Lower lobe of right lung (tissue), 2 donors: ENCODE measurements at places on chromosomes 5 and 9.

- no peak for DNase-seq
These were observed 177.5 kb upstream of the PPP2R2B start for GRCh38 chr5:147055850-147056566.

- no peak for DNase-seq
These were observed 54.6 kb downstream of the ALG2 start for GRCh38 chr9:99167119-99167518.

GRCh38 chr9:77896269-77896937, 135.2 kb downstream of the GNAQ start:
- DNase-seq: no peak

DNA sequence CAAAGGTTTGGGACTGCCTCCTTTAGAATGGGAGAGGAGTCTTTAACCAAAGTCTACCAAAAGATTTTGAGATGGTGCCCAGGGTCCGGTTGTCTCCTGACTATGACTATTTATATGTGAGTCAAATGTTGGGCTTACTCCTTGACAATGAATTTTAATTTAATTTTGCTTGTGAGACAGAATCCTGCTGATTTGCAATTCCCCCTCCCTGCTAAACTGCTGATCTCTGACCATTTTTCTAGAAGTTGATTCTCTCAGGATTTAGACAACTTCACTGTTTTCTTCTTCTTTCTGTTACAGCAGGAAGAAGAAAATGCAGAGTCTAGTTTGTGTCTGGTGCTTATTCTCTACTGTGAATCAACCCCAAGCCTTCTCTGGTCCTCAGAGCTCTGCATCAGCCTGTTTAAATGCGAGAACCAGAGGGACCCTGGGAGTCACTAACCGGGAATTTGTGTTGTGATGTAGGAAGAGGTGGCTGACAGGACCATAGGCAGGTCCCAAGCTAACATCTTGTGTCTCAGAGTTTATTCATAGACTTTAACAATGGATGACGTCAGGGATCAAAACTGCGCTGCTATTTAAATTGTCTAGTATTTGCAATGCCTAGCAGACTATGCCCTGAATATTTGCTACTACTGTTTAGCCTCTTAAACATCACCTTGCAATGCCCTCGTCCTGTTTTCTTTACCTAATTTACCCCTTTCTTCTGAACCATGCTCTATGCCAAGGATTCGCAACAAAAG, 124.0 kb upstream of the TAF11L2 start:
- DNase-seq: no peak

DNA sequence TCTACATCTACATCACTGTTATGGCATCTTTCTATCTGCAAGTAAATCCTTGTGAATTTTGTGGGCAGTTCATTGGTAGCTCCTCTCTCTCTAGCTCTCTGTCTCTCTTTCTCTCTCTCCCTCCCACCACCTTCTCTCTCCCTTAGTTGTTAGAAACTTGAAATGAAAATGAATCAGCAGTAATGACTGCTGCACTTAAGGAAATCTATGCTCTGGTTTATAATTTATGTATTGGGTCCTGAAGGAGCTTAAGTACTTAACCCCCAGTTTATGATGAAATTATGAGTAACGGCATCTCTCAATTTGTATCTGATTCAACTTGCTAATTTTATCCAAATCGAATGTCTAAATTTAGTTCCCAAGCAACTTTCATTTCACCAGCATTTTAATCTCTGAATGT, 52.0 kb upstream of the PTGER4 start:
- no peak for DNase-seq

DNA sequence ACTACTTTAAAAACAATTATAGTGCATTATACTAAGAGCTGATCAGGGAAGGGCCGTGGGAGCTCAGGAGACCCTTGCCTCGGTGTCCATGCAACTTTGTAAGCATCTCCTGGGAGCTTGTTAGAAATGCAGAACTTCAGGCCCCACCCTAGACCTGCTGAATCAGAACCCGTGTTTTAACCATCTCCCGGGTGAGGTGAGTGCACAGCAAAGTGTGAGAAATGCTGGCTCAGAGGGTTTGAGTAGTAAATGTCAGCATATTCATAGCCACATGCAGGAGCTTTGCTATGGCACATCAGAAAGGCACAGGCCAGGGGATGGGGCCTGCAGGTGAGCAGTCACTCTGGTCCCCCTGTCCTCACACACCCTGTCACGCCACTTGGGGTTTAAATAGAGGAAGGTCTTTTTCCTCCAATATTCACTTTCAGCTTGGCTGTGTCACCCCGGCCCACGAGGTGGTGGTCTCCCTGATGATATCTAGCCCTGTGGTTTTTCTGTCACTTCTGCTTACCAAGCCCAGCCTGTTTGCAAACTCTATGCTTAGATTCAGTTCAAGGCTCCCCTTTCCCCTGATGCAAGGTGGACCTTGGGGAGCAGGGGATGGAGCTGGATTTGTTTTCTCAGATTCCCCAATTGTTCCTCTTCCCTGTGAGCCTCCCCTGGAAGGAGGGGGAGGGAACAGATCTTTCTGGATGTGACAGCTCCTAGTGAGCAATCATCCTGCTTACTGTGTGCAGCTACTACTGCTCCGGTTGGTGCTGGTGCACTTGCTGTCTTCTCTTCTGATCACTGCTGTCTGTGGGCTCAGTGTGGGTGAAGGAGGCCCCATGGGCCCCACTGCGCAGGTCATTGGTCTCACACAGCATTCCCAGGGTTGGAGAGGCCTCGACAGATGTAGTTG, 51.8 kb upstream of the TGFBR1 start:
- no peak for DNase-seq

DNA sequence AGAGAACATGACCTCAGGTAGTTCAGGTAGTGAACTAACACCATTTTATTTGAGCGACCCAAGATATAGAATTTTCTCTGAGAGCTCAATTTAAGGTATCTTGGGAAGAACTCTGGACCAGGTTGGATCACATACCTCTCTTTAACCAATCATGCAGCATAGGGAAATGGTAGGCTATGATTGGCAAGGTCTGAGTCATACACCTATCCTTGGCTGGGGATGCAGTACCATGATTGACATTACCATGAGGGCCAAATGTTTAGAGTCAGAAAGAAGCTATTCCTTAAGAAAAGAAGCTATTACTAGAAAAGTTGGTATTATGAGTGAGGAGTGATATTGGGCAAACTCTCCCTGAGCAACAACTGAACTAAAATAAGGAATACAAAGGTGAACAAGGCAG, 258.7 kb downstream of the KCTD16 start:
- no peak for DNase-seq

DNA sequence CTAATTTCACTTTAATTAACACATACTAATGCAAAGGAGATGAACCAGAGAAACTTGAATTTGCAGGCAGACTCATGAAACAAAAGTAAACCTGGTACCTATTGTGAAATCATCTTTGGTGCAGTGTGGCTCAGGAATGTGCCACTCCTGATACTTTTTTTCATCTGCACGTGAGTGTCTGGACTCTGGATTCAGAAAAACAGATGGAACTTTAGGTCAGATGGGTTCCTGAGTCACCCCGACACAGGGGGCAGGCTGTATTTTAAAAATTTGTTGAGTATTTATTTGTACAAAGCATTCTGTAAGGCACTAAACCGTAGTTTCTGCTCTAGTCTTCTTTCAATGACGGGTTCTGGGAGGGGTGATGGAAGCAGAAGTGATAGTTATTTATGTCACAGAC, 52.2 kb upstream of the TUT7 start:
- DNase-seq: no peak

GRCh38 chr5:1419476-1420210, 25.6 kb downstream of the SLC6A3 start:
- DNase-seq: no peak

DNA sequence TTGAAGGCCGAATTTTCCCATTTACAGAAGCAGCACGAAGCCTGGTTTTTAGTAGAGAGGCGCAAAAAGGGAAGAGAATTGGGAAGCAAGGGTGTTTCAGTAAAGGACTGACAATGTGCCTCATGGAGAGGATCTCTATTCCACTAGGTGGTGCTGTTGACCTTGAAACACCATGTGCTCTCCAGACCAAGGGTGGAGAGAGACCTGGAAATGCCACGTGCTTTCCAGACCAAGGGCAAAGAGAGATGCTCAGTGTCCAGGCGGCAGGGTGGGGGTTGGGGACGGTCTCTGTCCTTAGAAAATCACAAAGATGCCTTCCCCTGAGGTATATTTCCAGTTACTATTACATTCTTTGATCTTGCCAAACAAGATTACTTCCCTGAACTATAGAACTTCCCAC, 425.3 kb downstream of the CSNK1G3 start:
- DNase-seq: no peak

- DNase-seq: no peak
These were observed 50.6 kb downstream of the LHX2 start for GRCh38 chr9:124062172-124062571.

GRCh38 chr5:6251565-6252102, 126.7 kb downstream of the MED10 start:
- no peak for DNase-seq

- no peak for DNase-seq
These were observed 18.4 kb downstream of the CDC42SE2 start for GRCh38 chr5:131282235-131282634.

DNA sequence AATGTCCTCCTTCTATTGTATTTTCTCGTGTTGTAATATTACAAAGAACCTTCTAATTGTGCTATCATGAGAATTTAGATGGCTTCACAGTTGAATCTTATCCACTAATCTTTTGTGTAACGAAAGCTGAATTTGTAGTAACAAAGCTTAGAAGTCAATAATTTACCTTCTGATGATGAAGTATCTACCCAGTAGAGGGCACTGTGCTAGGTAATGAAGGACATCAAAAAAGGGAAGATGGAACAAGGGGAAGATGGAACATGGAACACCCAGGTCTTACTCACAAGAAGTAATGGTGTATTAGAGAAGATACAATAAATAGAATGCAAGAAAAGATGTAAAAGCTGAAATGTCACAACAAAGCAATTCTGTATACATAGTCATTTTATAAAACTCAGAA, 131.0 kb upstream of the CCNG1 start:
- DNase-seq: no peak

GRCh38 chr5:134506054-134507039, 19.1 kb upstream of the JADE2 start:
- peak; percentile 76 for DNase-seq

DNA sequence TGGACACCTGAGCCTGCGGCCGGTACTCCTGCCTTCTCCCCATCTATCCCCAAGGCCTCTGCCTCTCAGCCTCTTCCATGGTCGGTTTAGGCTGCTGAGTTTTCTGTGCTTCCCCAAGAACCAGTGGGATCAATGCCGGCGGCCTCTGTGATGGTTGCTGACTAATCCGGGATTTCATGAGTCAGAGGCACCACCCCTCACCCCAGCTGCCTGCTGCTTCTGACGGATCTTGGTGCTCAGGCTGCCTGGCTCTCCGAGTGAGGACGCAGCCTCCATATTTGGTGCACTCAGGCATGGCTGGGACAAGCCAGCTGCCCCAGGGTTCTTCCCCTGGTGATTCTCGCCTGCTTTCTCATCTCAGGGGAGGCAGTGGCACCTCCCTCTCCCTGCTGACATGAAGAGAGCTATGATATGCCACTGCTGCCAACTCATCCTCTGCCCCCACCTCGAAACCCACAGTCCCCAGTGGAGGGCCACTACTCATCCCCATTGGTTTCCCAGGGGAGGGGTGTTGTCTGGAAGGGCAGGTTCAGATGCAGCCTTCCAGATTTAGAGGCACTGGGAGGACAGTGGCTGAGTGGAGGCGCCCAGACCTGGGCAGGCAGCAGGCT, 3.3 kb upstream of the MAN1B1 start:
- DNase-seq: no peak

DNA sequence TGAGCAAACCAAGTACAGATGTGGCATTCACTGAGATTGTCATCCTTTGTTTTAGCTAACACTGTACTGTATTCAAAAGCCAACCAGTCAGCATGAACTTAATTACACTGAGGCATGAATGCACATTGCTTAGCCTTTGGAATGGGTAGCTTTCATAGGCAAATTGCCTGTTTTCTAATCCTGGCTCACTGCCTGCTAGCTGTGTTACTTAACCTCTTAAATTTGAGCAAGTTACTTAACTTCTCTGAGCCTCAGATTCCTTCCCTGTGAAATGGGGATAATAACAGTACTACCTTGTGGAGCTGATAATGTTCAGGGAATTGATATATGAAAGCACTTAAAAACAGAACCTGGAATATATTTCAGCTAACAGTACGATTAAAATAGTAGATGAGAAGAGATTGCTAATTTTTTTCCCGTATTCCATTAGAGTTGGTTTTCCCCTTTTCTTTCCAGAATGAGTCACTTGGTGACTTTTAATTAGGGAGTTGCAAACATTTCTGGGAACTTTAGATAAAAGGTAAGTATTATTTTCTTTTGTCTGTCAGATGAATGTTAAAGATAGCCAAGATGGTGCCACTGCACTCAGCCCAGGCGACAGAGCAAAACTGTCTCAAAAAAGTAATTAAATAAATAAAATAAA, 43.9 kb downstream of the ARRDC3 start:
- no peak for DNase-seq

DNA sequence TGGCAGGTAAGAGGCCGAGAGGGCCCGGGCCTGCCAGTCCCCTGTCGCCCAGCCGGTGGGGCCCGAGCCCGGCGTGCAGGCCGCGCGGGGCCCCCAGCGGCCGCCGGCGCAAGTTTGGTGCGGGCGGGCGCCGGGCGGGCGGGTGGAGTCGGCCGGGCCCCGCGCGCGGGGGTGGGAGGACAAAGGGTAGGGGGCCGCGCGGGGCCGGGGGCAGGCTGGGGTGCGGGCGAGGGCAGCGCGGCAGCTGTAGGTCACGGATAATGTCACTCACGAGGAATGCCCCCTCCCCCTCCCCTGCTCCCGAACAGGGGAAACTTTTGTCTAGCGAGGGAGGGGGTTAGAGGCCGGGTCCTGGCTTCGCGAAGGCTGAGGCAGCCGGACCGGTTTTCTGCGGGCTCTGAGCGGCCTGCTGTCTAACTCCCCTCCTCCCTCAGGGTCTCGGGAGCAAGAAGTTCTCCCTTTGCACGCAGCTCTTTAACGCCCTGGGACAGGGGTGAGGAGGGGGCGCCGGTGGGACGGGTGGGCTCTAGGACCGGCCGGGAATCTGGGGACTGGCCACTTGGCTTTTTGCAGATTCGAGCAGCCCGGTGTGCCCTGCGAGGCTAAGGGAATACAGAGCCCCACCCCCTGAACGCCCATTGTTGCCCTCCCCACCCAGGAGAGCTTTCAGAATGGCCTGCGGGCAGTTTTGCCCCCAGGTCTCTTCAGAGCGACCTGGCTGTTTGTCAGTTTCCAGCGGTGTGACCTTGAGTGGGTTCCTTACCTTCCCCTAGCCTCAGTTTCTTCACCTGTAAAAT, 21.3 kb upstream of the NDST1 start:
- peak; percentile 84 for DNase-seq

DNA sequence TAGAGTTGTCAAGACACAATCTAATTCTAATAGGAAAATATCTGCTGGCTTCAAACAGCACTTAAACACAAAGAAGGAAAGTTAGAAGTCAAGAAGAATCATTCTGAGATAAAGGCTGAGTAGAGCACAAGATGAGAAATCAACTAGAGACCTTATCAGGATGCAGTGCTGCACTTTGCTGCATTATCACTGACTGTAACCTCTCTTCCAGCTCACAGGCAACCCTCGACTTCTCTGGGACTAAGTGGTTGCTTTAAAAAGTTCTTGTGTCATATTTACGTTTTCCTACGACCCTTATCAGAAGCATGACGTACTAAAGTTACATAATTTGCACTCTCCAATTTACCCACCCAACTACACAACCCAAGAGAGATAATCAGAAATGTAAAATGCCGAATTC, 176.1 kb downstream of the MLLT3 start:
- no peak for DNase-seq

GRCh38 chr9:8980496-8981013, 1181.0 kb upstream of the DMAC1 start:
- no peak for DNase-seq
